Activated T-cell treated with anti-CD3 and anti-CD28 coated beads for 48 hours (primary cell): ENCODE measurements at places on chromosomes 5 and 9.

DNA sequence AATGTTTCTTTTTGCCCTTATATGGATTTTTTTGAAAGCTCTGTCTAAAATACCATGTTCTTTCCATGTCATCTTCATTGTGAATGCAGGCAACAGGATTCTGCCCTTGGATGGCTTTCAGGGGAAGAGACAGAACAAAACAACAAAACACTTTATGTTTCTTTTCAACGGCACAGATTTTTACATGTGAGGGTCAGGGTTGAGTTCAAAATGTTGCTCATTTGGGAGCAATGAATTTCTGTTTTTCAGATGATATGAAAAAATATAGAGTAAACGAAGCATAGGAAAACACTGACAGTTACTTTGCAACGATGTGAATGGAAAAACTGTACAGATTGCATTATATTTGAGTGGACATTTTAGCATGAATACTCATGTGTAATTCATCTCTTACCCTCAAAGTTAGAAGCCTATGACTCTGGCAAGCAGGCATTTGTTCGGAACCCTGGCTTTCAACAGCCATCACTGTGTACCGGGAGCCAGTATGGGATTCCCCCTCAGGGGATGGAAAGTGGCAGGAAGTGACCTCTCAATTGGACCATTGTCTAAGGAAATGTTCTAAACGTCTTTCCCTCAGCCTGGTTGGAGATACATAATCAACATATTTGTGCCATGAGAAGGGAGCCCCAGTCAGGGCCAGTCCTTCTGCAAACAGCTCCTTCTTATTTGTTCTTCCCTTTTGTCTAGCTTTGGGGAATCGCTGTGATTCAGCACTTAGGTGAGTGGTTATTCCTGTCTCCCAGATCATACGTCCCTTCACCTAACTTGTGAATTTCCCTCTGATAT is 153.9 kb upstream of the MEF2C start:
- no peak for DNase-seq

GRCh38 chr9:18143073-18143745 is 330.7 kb upstream of the ADAMTSL1 start:
- DNase-seq, result no peak

DNA sequence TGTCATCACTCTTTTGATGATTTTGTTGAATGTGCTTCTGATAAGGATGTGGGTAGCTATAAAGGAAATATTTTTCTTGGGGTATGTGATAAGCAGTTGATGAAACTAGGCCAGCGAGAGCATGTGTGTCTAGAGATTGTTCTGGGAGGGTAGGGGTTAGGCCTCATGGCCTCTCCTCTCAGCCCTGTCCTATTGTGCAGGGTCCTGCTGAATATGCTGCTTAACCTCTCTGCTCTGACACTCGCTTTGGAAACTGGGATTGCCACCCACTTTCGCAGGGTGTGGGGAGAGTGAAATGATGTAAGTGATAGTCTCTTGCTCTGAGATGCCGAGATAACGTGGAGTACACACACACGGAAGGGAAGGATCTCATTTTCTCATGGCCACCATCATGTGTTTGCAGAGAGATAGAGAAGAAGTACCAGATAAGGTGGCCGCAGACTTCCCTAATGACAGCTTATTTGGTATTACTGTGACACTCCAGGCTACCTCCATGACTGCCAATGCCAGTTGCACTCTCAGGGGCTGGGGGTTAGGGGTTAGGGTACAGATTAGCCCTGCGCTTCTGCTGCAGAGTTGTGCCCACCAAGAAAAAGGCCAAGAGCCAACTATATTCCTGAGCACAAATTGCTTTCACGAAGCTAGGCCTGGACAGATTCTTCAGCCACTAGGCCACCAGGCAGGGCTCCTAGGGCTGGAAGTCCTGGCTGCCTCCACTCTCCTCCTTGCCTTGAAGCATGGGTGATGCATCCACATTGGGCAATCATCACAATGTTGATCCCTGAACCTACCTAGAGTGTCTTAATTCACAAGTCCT is 25.2 kb upstream of the TNFAIP8 start:
- peak; percentile 58 for DNase-seq

GRCh38 chr5:33901156-33901555 is 9.4 kb upstream of the ADAMTS12 start:
- no peak for DNase-seq

DNA sequence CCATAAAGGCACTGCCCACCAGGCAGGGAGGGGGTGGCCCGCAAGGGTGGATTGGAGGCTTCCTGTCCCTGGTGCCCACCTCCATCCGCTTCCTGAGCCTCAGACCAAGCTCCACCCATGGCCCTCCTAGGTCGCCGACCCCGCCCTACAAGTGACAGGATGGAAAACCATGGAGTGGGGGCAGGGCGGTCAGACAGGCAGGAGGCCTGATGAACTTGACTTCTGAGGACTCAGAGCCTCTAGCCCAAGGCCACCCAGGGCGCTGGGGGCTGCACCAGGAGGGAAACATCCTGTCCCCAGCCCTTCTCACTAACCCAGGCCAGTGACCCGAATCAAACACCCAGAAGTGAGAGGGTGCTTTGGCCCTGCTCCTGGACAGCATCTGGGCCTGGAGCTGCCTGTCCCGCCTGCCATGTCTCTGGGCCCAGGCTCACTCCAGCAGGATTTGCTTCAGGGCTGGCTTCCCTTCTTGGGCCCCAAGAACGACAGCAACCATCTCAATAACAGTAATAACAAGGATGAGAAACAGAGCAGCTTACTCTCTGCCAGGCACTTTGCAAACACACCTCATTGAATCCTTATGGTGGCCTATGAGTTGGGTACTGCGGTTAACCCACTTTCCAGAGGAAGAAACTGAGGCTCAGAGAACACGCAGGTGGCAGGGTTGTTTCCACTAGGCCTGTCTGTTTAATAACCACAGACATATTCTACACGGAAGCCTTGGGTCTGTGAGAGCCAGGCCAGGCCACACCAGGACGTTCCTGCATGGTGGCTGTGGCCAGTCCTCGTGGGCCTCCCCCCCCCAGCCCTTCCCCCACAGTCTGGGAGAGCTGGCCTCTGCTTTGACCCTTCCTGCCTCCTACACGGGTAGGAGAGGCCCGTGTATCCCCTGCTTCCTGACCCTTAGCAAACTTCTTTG is 4.4 kb upstream of the ST6GALNAC6 start:
- DNase-seq, result peak; percentile 79

GRCh38 chr9:89498852-89499480 is 1.1 kb upstream of the SEMA4D start:
- no peak for DNase-seq

- DNase-seq, result peak; percentile 50
Measured at GRCh38 chr5:134905246-134905996, 490 bp downstream of the PCBD2 start.

- DNase-seq, result no peak
Measured at GRCh38 chr5:92455011-92455410, 1071.9 kb upstream of the ARRDC3 start.

DNA sequence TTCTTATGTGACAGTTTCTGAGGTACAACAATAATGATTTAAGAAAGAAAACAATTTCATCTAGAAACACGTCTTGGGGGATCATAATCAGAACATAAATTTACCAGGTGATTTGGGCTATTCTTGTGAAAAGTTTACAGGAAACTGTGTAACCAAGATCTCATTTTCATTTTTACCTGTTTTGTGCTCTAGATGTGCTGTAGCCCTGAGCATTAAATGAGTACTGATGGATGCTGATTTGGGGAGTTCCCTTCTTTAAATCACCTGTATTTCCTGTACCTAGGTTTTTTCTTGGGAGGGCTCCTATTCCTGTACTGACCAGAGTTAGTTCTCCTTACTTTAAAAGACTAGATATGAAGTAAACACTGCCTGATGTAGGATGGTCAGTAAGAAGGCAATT is 12.7 kb downstream of the MATR3 start:
- DNase-seq, result no peak

GRCh38 chr5:105413406-105413990 is 1850.9 kb upstream of the NUDT12 start:
- no peak for DNase-seq

DNA sequence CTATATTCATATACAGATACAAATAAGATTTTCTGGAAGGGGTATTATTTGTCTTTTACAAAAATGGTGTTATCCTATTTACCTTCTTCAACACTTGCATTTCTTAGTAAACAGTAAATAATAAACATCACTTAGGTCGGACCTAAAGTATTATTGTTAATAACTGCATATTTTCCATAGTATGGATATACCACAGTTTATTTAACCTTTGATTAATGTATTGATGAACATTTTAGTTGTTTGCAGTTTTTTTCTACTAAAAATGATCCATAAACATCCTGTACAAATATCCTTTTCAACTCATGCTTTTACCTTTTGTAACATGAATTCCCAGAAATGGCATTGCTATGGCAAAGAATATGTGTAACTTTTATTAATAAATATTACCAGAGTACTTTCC is 83.4 kb downstream of the NDUFAF2 start:
- DNase-seq, result no peak

DNA sequence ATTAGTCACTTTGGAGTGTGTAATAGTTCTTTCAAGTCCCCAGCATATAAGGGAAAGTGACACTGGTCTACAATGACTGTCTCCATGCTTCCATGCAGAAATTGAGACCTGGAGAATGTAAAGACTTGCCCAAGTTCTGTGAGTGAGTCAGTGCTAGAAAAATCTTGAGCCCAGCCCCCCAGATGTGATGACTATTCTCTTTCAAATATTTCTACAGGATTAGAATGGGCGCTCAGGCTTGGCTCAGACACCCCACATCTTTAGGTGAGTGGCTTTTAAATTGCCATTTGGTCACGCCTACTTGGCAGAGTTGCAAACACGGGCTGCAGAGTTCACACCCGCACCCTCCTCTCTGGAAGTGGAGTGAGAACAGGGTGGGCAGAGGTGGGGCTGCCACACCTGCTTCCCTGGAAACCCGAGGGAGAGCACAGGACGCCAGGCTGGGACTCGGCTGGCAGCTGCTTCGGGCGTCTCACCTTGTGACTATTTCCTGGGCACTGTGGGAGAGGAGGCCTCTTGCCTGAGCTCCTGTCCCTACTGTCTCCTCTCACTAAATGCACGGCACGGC is 37.6 kb downstream of the ROPN1L start:
- DNase-seq, result no peak

- DNase-seq, result no peak
Measured at GRCh38 chr9:35279946-35280345, 118.1 kb downstream of the UNC13B start.

DNA sequence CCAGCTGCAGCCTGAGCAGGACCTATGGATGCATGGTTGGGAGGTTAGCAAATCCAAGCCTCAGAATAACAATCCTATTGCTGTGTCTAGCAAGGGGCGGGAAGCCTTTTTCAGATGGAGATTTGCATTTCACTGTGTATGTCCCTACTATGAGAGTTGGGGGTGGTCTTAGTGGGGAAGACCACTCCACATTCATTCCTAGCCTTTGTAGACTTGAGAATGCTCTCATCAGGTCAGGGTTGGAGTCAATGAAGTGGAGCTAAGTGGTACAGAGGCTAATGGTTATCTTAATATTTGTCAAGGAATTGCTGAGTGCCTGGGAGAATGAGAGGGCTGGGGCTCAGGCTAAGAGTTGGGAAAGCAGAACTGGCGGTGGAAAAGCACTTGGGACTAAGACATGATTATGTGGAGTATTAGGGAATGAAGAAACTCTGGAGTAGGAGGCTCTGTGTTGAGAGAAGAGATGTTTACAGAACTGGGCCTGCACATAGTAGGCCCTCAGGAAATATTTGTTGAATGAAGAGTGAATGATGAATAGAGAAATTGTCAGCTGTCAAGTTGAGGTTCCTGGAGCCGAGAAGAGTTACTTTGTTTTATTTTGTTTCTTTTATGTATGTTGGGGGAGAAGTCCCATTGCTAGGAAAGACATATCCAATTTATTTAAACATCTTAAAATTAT is 175.5 kb upstream of the SPRY4 start:
- DNase-seq, result no peak

GRCh38 chr5:125695996-125696655 is 727.1 kb upstream of the GRAMD2B start:
- no peak for DNase-seq
